ENCODE measurements at places on chromosomes 3 and 15.

GRCh38 chr3:98778852-98779413 is 15.8 kb downstream of the ST3GAL6 start:
- DNase-seq, result peak; percentile 79

DNA sequence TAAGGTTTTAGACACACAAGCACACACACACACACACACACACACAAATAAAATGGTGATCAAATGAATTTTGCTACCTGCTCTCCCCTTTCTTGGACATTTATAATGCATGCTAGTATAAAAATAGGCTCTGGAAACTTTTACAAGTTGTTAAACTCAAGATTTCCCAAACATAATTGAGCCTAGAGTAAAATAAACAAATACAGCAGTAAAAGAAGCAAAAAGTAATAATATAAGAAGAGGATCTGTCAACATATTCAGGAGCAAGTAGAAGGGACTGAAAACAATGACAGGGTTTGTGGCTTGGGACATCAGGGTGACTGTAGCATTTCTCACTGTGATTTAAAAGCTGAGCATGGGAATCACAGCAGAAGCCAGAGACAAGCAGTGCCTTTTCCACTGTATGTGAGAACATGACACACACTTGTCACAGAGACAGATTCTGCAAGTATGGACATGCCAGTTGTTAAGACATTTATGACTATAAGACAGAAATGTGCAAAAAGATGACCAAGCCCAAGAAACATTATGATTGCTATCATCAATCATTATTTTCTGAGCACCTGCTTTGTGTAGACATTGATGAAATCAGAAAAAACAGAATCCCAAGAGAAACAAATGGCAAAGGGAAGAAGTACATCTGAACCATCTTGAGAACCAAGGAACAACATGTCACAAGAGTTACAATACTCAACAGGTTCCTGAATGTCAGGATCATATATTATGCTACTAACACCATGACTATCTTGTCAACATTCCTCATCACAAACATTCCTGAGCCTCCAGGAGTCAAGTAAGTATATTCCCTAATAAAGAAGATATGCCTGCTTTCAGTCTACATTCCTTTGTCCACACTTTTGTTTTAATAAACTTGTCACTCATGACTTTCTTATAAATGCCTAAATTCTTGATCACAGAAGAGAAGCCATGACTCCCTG is 7.1 kb downstream of the THRB start:
- no peak for DNase-seq

DNA sequence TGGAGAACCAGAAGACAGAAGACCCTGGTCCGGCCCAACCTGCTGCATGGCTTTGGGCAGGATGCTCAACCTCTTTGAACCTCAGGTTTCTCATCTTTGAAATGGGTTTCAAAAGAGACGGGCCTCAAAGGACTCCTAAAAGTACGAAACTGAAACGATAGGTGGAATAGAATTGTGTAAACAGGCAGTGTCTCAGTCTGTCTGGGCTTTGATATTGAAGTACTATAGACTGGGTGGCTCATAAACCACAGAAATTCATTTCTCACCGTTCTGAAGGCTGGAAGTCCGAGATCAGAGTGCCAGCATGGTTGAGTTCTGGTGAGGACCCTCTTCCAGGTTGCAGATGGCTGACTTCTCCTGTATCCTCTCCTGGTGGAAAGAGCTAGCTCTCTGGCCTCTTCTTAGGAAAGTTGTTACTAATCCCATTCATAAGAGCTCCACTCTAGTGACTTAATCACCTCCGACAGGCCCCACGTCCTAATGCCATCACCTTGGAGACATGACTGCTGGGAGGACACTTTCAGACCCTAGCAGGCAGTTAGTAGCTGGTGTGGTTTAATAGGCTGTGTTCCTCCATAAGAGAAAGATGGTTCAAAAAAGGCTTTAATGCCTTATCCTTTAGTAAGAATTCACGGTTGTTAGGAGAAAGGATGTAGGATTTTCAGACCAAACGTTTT is 35.7 kb downstream of the SSUH2 start:
- DNase-seq, result no peak

DNA sequence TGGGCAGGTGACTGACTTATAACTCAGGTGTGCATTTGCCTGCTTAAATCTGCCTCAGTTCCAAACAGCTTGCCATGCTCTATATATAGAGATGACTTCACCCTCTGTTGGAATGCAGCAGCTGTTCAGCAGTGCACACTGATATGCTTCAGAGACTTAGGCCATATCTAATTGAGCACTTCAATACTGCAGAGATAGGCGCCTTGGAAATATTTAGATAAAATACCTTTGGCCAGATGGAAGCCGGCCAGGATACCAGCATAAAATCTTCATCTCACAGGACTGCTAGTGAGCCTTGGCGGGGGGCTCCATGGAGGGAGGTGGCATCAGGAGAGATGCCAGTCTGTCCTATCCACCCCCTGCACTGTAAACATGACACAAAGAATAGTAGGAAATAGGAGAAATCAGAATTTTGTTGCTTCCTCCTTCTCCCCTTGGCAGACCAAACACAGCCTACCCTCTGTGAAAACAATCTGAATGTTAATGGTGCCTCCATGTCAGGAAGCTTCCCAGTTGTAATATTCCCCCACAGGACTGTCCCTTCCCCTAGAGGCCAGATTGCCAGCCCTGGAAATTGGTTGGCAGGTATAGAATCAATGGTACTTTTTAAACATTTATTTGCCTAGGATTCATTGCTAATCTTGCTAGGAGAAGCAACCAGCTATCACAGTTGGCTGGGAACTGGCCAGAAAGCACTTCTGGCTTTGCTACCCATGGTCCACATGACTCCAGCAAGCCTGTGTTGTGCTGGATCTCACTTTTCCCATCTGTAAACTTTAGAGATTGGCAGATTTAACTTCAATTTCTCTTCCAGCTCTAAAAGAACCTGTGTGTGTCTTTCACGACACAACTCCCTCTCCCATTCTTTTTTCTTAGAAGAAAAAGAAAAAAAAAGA is 215.5 kb upstream of the KCNMB2 start:
- DNase-seq, result no peak

- DNase-seq, result no peak
Observed at GRCh38 chr3:30694148-30694547, 87.7 kb downstream of the TGFBR2 start.

DNA sequence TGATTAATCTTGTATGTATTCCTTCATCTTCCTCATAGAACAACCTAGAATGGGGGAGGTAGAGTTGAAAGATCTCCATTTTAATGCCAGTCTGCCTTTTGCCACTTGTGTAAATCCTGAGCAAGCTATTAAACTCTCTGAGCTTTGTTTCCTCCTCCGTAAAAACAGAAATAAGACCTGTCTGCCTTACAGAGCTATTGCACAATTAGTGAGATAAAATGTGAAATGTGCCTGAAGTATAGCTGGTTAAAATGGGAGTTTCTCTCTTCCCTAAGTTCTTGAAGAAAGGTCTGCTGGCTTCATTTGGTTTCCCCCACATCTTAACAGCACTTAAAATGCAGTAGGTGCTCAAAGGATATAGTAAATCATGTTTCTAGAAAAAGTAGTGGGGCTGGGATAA is 19.0 kb downstream of the ALDH1A2 start:
- no peak for DNase-seq

- no peak for DNase-seq
Observed at GRCh38 chr3:185081521-185081920, 71.3 kb downstream of the C3orf70 start.

- no peak for DNase-seq
Observed at GRCh38 chr3:25416176-25416575, 11.9 kb upstream of the RARB start.

GRCh38 chr3:176275113-176275512 is 922.2 kb downstream of the TBL1XR1 start:
- no peak for DNase-seq

DNA sequence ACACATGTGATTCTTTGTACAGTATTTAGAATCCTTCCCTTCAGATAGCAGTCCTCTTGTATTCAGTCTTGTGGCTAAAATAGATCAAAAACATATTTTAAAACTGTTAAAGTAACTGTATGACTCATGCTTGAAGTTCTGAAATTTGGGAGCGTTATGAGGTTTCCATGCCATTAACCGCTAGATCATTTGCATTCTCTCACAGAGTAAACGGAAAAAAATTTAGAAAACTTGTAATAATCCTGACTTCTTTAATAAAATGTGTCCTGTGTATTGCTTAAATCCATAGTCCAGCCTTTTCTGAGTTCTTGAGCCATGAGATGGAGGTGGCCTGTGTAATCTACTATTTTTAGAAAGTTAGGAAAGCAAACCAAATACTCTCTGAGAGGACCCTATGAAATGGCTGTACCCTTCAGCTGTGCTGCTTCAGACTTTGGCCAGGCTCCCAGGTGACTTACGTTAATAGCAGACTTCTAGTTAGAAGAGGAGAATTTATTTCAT is 33.8 kb downstream of the MBNL1 start:
- no peak for DNase-seq

DNA sequence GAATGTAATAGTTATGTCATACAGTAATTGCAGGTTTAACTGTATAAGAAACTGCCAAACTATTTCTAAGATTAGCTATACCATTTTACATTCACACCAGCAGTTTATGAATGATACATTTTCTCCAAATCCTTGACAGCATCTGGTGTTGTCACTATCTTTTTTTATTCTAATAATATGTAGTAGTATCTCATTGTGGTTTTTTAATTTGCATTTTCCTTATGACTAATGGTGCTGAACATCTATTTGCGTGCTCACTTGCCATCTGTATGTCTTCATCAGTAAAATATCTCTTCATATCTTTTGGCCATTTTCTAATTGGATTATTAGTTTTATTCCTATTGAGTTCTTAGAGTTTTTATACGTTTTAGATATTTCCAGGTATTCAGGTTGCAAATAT is 994.0 kb upstream of the SEMA6D start:
- DNase-seq, result no peak

- DNase-seq, result no peak
Observed at GRCh38 chr3:47540281-47540680, 26.8 kb upstream of the ELP6 start.

DNA sequence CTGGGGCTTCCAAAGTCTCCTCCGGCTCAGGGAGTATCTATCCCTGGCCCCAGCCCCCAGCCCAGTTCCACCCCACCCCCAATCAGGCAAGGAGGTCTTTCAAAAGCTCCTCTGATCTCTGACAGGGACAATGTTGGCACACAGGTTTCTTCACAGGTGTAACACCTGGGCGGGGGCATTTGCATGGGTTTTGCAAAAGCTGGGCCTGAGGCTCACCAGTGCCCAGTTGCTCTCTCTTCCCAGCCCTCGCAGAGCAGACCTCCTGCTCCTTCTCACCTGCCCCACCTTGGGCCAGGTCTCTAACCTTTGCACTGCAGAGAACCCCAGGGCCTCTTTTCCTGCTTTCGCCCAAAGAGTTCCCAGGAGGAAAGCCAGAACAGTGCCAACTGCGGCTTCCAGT is 8.6 kb upstream of the CSK start:
- DNase-seq, result no peak

GRCh38 chr3:166209701-166210100 is 372.5 kb upstream of the BCHE start:
- no peak for DNase-seq

DNA sequence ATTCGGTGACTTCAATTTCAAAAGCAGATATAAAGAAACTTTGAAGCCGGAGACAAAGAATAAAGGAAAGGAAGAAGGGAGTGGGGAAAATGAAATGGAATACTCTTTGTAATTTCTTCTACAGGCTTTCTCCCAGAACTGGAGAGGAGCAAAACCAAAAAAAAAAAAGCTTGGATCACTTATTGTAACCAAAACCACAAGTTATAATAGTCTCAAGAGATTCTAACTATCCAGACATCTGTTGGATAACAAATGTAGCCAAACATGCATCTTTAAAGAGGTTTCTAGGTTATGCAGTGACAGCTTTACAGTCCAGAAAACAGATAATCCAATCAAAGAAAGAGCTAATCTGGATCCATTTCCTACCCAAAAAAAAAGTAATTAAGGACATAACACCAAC is 36.2 kb downstream of the VGLL3 start:
- no peak for DNase-seq

- DNase-seq, result no peak
Observed at GRCh38 chr3:16355828-16356227, 90.8 kb downstream of the OXNAD1 start.

DNA sequence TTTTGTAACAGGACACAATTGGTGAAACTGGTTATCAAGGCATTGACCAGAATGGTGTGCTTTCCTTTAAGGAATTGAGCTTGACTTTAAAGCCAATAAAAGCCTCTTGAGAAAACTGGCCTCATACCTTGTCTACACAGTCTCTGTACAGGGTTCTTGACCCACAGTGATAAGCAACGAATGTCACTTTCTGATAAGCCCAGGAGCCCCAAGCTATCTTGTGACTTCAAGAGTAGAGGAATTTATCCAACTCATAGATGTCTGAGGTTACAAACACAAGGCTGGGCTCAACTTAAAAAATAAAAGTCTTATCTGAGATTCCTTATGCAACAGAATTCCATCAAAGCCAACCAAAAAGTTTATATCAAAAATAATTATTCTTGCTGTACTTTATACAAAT is 212.1 kb downstream of the GBE1 start:
- no peak for DNase-seq

GRCh38 chr3:195899701-195900435 is 8.5 kb downstream of the TNK2 start:
- no peak for DNase-seq

DNA sequence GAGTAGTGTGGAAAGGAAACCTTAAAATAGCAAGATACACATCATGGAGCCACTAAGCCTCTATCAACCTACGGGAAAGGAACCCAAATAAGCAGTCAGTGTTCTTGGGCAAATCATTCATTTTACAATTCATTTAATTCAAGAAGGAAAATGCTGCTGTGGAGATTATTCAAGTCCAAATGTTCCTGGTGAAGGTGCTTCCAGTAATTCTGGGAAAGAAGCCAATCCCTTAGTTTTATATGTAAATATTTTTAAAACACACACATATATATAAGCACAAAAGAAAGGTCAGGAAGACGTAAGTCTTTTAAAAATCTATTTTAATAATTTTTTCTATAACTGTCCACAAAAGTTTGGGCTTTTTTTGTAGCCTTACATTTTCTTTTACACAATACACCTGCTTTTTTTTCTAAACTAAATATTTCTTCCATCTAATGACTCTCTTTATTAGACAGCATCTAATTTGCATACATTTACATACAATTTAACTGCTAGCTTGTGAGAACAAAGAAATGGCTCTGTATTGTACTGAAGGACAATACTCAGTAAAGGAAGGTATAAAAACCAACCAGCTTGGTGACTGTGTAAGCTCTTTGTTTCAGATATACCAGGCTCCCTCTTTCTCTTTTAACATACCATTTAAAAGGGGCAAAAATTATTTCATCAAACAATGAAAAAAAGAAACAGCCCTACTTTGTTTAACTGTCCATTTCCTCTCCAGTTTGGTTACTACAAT is 269.5 kb downstream of the ZBTB20 start:
- no peak for DNase-seq

DNA sequence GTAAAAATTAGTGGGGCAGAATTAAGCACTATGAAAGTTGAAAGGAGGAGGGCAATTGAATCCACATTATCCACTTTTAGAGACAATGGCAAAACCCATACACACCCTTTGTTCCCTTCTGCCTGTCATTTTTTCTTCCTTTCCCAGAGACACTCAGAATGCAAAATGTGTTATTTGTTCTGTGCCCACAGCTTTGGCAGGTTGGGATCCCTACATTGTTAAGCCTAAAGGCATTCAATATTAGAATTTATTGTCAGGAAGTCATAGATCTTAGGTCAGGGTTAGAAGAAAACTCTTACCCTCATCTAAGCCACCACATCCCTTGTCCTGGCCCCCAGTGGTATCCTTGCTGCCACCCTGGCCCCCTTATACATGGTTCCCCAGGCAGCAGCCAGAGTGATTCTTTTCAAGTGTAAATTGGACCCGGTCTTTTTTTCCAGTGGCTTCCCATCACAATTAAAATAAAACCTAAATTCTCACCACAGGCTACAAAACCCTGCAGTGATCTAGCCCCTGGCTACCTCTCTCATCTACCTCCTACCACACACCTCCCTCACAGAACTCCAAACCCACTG is 470.1 kb upstream of the ATP11B start:
- DNase-seq, result no peak
